NT2/D1 (cell line): ENCODE measurements at places on chromosomes 16 and 17.

- DNase-seq: no peak
Observed at GRCh38 chr16:17989255-17989654, 347.3 kb downstream of the NPIPA8 start.

DNA sequence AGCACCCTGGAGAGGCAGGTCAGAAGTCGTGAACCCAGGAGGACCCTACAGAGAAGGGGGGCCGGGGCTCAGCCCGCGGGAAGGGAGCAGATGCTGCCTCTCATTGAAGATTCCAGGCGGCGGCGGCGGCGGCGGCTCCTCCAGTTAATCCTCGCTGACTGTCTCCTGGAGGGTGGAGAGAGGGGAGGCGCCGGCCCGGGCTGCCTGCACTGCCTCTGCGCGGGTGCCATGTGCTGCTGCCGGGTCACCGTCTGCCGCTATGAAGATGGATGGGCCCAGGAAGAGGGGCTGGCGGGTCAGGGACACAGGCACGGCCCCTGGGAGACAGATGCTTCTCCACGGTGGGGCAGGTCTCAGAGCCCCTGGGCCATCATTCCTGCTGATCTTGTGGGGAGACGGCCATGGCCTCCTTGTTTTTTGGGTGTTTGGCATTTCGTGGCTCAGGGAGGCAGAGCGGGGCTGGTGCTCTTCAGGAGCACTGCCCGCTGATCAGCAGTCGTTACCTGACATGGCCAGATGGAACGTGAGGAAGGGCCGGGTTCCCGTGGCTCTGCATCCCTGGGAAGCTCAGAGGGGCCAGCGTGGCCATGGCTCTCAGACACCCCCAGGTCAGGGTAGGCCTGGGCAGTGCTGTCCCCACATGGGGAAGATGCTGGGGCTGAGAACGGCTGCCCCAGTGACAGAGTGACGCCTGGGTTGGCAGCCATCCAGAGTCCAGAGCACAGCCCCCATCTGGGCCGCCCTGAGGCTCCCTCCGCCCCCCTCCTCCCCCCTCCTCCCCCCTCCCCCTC, 36.1 kb downstream of the GINS2 start:
- DNase-seq: no peak

DNA sequence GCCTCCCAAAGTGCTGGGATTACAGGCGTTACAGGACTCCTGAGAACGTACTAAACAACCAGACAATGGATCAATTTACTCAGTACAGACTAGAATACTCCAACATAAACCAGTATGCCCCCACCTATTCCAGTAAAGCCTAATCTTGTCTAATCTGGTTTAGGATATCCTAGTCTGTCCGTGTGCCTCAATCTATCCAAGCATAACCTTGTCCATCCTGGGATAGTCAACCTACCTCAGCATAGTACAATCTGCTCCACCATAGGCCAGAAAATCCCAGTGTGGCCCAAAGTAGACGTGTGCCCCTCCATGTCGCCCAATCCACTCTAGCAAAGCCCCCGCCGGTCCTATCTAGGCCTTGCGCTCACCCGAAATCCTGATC, 625 bp downstream of the DVL2 start:
- DNase-seq: no peak

DNA sequence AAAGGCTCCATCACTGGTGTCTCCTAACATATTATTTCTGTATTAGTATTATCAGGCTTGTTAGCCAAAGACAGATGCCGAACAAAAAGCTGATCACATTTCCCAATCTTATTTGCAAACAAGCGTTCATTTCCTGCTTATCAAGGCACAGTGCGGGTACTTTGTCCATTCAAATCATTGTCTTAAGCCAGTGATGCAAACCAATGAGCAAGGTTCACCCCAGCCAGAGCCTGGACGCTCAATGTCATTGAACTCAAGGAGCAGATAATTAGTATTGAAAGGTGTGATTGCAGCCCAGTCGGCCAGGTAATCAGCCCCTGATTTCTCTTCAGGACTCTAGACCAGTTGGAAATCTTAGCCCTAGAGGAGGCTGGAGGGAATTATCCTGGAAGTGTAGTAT, 20.4 kb upstream of the SOX9 start:
- DNase-seq: no peak

DNA sequence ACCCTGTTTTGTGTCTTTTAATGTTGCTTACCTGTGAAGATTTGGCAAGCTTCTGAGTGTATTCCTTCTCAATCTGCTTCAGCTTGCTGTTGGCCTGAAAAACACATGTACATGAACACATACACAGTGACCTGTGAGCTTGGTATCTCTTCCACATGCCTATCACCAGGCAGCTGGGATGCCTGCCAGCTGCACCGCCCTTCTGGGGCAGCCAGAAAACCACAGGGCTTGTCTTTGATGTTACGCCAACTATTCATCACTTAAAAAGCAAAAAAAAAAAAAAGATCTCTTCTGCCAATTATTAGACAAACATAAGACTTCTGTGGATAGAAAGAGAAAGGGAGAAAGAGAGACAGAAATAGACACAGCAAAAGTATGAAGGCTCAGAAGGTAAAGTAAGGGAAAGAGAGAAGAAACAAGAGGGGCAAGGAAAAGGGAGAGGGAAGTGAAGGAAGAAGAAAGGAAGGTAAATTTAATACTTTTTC, 189.2 kb upstream of the AXIN2 start:
- DNase-seq: no peak

GRCh38 chr16:87075319-87075860, 241.8 kb downstream of the C16orf95 start:
- no peak for DNase-seq

- no peak for DNase-seq
Observed at GRCh38 chr16:89315791-89316581, 98.5 kb downstream of the ZNF778 start.

DNA sequence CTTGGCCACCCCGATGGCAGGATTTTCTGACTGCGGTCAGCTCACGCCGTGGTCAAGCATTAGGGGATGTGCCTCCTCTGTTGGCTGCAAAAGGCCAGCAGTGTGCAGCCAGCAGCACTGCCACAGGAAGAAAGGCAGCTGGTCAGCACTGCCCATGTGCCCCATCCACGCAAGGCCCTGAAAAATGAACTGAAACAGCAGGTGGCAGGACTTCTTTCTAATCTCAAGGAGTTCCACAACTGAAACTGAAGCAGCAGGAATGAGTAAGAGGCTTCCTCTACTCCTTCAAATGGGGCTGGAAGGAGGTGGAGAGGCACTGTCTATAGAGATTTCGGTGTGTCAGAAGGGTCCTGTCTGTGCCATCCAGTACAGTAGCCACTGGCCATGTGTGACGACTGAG, 3.2 kb downstream of the ZNF500 start:
- DNase-seq: no peak

- DNase-seq: no peak
Observed at GRCh38 chr16:53216798-53217197, 162.0 kb downstream of the CHD9 start.

DNA sequence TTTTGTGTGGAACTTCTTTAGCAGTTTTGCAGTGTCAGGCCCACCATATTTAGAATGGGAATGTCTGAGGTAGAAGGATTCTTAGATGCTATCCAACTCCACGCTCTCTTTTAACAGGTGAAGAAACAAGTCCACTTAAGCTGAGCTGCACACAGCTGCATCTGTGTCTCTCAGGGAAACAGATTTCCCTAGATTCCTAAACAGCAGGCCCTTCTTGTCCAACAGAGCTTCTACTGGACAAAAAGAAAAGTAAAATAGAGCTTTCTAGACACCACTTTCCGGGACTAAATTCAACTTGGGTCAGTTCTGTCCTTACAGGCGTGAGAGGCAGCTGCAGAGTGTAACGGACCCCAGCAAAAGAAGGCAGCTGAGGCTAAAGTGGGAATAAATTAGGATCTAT, 51.7 kb downstream of the SNX11 start:
- no peak for DNase-seq

- DNase-seq: no peak
Observed at GRCh38 chr17:69678206-69678605, 263.7 kb downstream of the MAP2K6 start.

DNA sequence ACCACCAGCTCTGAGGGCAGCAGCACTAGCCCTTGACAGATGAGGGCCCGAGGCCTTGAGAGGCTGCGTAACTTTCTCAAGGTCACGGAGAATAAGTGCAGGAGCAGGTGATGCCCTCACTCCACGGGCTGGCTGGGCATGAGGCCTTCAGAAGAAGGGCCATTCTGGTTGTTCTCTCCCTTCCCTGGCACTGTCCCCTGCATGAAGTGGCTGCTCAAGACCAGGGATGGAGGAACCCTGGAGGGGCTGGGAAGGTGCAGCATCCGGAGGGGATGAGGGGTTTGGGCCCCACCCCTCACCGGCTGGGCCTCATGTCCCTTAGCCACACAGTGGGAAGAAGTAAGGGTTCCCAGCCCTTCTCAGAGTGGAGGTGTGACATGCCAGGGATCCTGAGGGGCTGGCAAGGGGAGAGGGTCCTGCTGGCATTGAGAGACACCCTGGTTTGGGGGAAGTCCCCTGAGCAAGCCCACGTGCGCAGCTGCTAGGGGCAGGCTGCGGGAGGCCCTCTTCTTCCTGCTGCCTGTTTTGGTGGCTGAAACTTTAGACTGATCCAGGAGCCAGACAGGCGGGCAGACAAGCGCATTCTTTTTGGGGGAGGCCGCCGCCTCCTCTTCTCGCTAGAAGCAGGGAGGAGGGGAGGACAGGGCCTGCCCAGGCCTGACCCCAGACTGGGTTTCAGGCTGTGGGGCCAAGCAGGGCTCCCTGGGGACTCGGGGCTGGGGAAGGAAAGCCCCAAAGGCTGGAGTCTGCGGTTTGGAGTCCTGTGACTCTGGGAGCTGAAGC, 74.0 kb downstream of the N4BP1 start:
- DNase-seq: no peak

- no peak for DNase-seq
Observed at GRCh38 chr16:54460263-54460860, 173.8 kb upstream of the IRX3 start.

DNA sequence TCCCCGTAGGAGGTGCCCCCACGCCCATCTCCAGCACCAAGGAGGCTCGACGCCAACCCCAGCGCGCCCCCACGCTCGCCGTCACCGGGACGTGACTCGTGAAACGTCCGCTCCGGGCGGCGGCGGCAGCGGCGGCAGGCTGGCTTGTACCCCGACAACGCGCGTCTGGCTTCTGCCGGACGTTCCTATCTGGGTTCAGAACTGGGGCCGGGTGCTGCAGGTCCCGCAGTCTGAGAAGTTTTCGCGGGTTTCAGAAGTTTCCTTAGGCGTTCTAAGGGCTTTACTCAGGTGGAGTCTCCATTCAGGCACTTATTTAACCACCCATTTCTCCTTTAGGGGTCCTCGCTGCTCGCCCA, 672 bp upstream of the ALKBH5 start:
- no peak for DNase-seq

GRCh38 chr16:79651363-79651762, 50.8 kb upstream of the MAF start:
- DNase-seq: no peak

GRCh38 chr17:69287168-69287567, 39.8 kb downstream of the ABCA5 start:
- no peak for DNase-seq

DNA sequence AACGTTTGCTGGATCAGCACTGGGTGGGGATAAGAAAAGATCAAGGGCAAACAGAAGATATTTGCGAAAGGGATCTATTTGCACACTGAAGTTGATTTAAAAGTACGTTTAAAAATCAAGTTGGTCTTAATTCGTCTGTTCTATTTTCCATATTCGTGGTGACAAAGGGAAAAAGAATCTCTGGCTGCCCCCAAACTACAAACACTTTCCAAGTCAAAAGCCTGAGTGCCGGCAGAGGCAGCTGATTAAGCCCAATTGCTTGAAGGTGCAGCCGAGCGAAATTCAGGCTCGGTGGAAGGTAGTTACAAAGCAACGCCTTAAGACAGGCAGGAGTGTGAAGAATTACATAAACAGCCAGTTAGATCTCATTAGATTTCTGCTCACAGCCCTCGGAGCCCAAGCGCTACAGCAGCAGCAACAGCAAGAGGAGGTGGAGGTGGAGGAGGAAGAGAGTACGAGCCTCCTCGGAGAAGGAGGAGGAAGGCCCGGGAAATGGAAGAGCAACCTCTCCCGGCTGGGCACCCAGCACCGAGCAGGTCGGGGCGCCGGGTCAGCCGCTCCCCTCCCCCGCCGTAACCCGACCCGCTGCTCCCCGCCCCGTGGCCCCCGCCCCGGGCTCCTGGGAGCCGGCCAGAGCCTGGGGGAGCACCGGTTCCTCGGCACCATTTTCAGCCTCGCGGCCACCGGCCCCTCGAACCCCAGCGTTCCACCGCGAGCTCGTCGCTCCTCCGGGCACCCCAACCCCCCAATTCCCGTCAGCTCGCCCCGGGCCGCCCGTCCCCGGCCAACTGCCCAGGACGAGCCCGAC, 890 bp downstream of the TOB1 start:
- peak; percentile 28 for DNase-seq

DNA sequence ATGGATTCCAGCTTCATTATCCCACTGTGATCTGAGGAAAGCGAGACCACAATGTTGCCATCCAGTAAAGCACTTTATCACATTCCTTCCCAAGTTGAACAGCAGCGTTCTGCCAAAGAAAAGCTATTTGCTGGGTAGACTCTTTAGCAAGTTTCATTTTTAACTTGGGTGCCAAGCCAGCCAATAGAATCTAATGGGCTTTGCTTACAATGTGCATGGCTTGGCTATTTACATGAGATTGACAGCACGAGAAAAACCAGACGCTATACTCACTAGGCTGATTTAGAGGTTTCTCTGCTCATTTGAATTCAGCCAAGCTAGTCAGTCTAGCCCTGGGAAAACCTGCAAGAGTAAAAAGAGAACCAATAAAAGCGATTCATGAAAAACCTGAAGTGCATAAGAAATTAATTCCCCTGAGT, 108.9 kb downstream of the CDH13 start:
- no peak for DNase-seq

DNA sequence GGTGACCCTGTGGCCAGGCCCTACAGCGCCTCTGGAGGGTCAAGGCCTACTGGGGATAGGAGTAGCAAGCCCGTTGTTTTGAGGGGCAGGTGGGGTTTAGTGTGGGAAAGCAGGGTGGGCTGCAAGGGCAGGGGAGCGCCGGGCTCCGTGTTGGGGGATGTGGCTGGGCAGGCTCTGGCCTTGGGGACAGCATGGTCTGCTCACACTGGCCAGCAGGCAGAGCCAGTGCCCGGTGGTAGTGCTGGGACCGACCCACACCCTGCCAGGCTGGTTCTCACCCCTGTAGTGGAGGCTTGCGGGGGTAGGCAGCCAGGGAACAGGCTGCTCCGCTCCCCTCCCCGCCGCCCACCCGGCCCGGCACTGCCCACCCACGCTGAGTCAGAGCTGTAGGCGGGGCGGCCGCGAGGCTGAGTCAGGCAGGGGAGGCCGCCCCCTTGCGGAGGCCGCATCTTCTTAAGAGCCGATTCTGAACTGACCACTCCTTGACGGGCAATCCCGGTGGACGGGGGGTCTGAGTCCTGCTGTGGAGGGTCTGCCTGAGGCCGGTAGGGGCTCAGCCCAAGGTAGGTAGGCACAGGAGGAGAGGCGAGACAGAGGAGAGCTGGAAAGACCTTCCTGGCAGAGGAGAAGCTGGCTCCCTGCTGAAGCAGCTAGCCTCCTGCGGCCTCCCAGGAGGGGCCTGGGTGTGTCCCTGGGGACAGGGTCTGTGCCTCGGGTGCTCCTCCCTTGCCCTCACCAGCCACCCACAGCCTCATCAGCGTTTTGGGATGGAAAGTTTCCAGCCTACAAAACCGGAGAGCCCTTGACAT, 62.4 kb downstream of the BAIAP2 start:
- peak; percentile 27 for DNase-seq
